ENCODE measurements at places on chromosomes 3 and 15. TPM values are rescaled to one million over a fixed set of nuclear protein-coding genes. Genes with fewer than 3 reads are reported as not detected.

The ALG1L2 gene
- not detected for total RNA-seq

The CHL1 gene
- total RNA-seq: 28.8 TPM

The GRM2 gene
- 0.41 TPM for total RNA-seq

The TGM5 gene
- total RNA-seq: not detected

The BMF gene
- total RNA-seq: 3.4 TPM

The ITIH3 gene
- total RNA-seq: 0.13 TPM

The CCR8 gene
- not detected for total RNA-seq

The TM4SF4 gene
- total RNA-seq: not detected

DNA sequence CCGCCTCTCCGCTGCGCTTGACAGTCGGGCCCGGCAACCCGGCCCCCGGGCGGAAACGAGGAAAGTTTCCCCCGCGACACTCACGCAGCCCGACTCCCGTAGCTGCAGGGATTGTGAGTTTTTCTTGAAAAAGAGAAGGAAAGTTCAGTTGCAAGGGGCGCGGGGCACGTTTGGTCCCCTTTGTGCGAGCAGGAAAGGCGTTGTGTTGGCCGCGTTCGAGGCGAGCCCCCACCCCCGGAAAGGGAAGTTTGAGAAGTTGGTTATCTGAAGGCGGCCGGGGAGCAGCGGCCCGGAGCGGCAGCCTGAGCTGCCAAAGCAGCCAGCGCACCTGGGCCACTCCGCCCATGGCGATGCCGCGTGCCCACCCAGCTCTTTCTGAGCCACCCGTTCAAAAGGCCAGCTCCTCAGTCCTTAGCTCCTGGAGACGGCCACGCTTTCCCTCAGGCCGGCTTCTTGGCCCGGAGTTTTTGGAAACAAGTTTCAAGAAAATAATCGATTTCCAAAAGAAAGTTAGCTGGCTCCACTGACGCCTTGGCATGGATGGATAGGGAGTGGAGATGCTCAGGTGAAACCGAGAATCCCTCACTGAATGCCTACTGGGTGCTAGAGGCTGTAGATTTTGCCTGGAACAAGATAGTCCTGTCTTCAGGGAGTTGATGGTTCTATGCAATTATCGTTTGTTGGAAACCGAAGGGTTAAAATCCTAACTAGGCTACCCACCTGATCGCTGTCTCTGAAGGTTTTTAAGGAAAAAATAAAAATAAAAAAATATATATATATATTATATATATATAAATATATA lies 832 bp downstream of the TGFBR2 start:
- peak; percentile 79 for DNase-seq

- no peak for DNase-seq
Observed at GRCh38 chr15:71804695-71805470, 5.5 kb upstream of the NR2E3 start.

- peak; percentile 65 for DNase-seq
Observed at GRCh38 chr3:138381413-138381901, 33.1 kb downstream of the MRAS start.

DNA sequence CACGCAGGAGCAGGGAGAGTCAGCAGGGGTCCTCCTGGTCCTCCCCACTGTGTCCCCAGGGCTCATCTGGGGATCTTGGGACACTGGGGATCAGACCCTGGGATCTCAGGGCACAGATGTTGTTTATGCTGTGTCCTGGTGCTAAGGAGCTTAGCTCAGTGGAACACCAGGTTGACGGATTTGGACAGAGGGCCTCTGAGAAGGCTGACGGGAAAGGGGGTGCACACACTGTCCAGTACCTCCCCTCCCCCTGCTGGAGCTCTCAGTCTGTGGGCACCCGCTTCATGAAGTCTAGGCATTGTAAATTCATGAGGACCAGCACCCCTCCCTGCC lies 21.9 kb upstream of the SEMA3F start:
- no peak for DNase-seq

DNA sequence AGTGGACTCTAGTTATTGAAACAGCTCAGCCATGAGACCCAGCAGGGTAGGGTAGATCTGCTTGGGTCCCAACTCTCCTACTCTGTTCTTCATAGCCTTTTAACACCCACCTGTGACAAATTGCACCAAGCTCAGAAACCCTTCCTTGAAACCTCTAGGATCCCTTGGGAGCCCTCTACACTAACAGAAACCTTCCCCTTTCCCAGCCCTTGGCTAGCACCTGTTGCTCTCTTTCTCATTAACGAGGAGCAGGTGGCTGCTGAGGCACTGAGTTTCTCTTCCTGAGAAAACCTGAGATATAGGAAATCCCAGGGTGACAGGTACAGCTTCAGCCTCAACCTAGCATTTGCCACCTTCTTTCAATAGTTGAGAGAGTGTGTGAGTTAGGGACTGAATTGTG lies 88.3 kb upstream of the CLSTN2 start:
- no peak for DNase-seq

DNA sequence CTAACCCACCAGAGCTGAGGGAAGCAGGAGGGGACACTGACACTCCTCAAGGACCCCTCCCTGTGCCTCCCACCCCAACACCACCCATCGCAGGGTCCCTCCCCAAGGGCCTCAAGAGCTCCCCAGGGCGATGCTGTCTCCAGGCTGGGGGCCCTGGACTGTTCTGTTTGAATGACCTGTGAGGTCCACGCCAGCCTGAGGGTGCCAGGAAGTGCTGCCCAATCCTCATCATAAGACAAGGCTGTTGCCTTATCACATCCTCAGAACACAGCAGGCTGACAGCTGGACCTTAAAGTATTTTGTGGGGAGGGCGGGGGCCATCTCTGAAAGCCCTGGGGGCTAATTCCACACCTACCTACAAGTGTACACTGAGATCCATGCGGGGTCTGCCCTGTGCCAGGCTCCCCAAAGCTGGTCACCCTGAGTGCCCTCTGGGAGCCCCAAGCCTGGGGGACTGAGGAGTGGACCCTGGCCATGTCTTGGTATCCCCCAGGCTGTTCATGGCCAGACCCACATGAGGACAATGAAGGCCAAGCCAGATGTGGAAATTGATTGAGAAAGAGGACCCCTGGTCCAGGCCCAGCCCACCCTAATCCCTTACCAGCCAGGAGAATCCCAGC lies 23.8 kb upstream of the GOLGA6C start:
- DNase-seq: no peak

- no peak for DNase-seq
Observed at GRCh38 chr3:169610888-169611291, 52.6 kb downstream of the MECOM start.

All from heart right ventricle (tissue), 16 donors.